Activated T-cell treated with anti-CD3 and anti-CD28 coated beads, Interleukin-2, amount 50 U/mL, for 72 hours (primary cell): ENCODE measurements at places on chromosomes 12 and 14. TPM values are rescaled to one million over a fixed set of nuclear protein-coding genes. Genes with fewer than 3 reads are reported as not detected.
A peak's percentile ranks its signal among the peaks of the same experiment; 100 is the strongest.

GRCh38 chr12:130183585-130184370 lies 21.5 kb downstream of the FZD10 start:
- no peak for DNase-seq
- H3K4me3 ChIP-seq = no peak overlapping the region
- H3K27me3 ChIP-seq = peaks cover 18% of the 10 kb centered on the region
- H3K36me3 ChIP-seq = no peaks in the 10 kb centered on the region
- no peak overlapping the region for H3K27ac ChIP-seq
- no peaks in the 10 kb centered on the region for H3K4me1 ChIP-seq

DNA sequence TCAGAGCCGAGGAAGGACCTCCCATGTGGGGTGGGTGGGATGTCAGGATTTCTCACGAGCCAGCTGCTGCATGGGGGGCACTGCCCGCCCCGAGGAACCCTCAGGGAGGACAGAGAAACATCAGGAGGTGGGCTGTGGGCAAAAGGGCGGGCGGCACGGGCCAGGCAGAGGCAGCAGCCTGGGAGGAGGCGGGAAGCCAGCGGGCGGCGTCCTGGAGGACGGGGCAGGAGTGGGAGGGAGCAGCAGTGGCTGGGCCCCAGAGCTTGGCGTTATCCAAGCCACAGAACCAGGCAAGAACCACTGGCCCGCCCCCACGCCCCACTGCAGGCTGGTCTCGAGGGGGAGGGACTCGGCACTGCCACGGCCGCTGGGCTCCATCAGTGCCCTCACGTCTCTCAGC lies 2.4 kb downstream of the C14orf180 start:
- H3K4me3 ChIP-seq = no peak overlapping the region
- no peaks in the 10 kb centered on the region for H3K4me1 ChIP-seq
- H3K36me3 ChIP-seq = no peaks in the 10 kb centered on the region

Gene SLC10A1
- total RNA-seq = not detected

- no peak for DNase-seq
- peak overlapping the region; percentile 83 for H3K4me3 ChIP-seq
- peak overlapping the region; percentile 94 for H3K27ac ChIP-seq
- no peaks in the 10 kb centered on the region for H3K27me3 ChIP-seq
Observed at GRCh38 chr14:61470261-61470960, 149.0 kb downstream of the PRKCH start.

DNA sequence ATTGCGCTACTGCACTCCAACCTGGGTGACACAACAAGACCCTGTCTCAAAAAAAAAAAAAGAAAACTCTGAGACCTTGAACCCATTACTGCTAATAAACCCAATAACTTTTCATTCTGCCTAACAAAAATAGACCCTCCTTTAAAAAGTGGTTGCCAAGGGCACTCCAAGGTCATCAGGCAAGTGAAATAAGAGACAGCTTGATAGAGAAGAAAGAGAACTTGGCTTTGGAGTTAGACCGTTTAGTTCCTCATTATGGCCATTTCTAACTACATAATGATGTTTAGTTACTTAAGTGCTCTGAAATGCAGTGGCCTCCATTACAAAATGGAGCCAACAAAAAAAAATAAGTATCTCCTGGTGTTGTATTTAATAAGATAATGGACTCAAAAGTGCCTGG lies 55.9 kb downstream of the PHLDA1 start:
- H3K4me3 ChIP-seq = no peak overlapping the region
- H3K36me3 ChIP-seq = peaks cover 26% of the 10 kb centered on the region
- no peaks in the 10 kb centered on the region for H3K27me3 ChIP-seq
- peak overlapping the region; percentile 24 for H3K27ac ChIP-seq
- no peak for DNase-seq

DNA sequence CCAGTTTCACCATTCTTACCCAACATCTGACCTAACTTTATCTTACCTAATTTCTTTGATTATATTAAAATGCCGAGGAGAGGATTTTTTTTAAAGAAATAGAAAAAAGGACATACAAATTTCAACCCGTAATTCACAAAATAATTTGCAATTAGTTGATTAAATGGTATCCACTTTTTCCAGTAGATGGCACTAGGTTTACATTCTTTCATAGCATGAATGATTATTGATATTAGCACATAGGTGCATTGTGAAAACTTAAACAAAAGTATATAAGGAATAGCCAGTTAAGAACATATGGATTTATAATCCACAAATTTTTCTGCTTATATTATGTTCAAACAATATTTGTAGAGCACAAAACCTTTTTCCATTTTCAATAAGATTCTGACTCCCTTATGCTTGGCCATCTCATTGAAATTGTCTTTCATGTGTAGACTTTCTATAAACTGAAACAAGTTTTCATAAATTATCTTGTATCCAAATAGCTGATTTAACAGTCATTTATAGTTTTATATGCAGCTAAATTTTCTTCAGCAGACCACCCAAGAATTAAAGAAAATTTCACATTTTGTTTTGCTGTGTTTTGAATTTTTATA lies 35.3 kb downstream of the MSRB3 start:
- no peaks in the 10 kb centered on the region for H3K4me1 ChIP-seq
- H3K27me3 ChIP-seq = peaks cover 12% of the 10 kb centered on the region
- H3K27ac ChIP-seq = no peak overlapping the region
- no peak overlapping the region for H3K4me3 ChIP-seq
- DNase-seq = no peak

GRCh38 chr12:55732288-55732687 lies 3.5 kb upstream of the CD63 start:
- no peaks in the 10 kb centered on the region for H3K36me3 ChIP-seq
- H3K27ac ChIP-seq = no peak overlapping the region
- H3K4me1 ChIP-seq = peaks cover 27% of the 10 kb centered on the region
- no peaks in the 10 kb centered on the region for H3K27me3 ChIP-seq
- no peak overlapping the region for H3K4me3 ChIP-seq
- DNase-seq = no peak

Gene PPFIA2
- total RNA-seq = not detected

DNA sequence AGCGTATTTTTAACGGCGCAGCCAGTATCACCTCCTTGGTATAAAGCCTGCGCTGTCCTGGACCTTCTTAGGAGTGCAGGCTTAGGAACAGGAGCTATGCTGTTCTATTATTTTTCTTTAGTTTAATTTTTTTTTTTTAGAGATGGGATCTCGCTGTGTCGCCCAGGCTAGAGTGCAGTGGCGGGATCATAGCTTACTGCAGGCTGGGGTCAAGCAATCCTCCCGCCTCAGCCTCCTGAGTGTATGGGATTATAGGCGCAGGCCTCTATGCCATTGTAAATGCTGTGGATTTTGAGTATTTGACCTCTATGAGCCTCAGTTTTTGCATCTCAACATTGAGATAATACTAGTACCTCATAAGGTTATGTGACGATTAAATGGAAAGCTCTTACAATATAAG lies 4.1 kb downstream of the OR10AD1 start:
- H3K27me3 ChIP-seq = peaks cover 11% of the 10 kb centered on the region
- H3K4me1 ChIP-seq = peaks cover 40% of the 10 kb centered on the region
- peak overlapping the region; percentile 92 for H3K27ac ChIP-seq
- H3K4me3 ChIP-seq = peak overlapping the region; percentile 95
- DNase-seq = no peak

GRCh38 chr12:44459569-44459968 lies 416.5 kb downstream of the NELL2 start:
- DNase-seq = no peak
- H3K4me1 ChIP-seq = no peaks in the 10 kb centered on the region
- no peak overlapping the region for H3K27ac ChIP-seq
- H3K27me3 ChIP-seq = peaks cover 5% of the 10 kb centered on the region
- H3K36me3 ChIP-seq = no peaks in the 10 kb centered on the region
- no peak overlapping the region for H3K4me3 ChIP-seq

DNA sequence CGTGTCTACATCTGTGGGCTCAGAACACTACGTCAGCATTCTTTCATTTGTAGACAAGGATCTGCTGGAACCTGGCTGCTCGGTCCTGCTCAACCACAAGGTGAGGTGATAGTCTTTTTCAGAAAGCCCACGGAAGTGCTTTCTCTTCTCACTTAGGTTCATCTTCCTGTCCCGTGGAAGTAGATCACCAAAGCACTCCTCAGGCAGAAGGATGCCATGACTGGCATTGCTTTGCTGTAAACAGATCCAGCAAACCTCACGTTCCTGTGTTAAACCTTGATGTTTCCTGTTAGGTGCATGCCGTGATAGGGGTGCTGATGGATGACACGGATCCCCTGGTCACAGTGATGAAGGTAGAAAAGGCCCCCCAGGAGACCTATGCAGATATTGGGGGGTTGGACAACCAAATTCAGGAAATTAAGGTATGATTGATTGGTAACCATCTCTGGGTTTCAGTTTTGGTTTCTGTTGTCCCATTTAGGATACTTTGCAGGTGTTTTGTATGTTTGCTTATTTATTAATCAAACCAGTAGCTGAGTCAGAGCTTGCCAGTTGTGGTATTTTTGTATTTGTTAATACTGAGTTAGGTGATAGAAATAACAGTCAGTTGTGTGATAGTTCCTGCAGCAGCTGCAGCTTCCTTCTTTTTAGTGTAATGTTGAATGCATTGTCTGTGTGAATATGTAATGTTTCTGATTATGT lies 7.5 kb downstream of the PSMC1 start:
- H3K4me3 ChIP-seq = no peak overlapping the region
- H3K27me3 ChIP-seq = no peaks in the 10 kb centered on the region
- H3K27ac ChIP-seq = peak overlapping the region; percentile 85
- no peak for DNase-seq
- H3K4me1 ChIP-seq = peaks cover 6% of the 10 kb centered on the region

DNA sequence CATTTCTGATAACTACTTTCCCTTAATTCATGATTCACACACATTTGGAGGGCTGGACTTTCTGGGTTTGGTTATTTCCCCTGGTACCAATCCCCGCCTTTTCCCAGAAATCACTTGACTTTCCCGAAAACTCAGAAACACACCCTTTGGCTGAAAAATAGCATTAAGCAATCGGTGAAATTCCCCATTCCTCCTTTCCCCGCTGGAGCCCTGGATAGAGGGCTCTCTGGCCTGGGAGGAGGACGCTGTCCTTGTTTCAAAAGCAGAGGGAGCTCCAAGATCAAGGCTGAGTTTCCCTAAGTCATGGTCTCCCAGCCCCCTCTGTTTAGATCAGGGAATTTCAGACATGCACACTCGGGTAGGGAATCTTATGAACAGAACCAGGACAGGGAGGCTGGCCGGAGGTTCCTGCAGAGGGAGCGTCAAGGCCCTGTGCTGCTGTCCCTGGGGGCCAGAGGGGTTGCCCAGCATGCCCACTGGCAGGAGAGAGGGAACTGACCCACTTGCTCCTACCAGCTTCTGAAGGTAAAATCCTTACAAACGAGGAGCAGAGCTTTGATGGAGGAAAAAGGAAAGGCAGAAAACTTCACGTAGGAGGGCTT lies at the start of gene C1S:
TSS of gene C1S (plus strand) at position 366 of the 602 bp plus-strand sequence. CDS start 1,195 bp downstream, outside the sequence.
- H3K36me3 ChIP-seq = no peaks in the 10 kb centered on the region
- H3K4me1 ChIP-seq = no peaks in the 10 kb centered on the region
- H3K27me3 ChIP-seq = peaks cover 11% of the 10 kb centered on the region
- H3K4me3 ChIP-seq = no peak within 1 kb of the TSS

DNA sequence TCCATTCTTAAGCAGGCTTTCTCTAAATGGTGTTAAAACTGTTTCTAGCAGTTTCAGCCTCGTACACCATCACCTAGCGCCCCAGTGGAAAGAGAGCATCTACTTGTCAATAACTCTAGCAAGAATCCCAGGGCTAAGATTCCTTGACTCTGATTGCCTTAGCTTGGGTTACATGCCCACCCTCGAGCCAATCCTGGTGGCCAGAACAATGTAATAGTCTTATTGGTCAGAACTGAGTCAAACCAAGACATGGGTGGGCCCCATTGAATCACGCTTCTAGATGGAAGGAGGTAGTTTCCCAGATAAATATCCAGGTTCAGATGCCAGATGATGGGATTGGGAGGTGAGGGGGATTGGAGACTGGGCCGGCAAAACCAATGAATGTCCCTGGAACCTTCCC lies 55.9 kb upstream of the MED13L start:
- no peak overlapping the region for H3K27ac ChIP-seq
- no peaks in the 10 kb centered on the region for H3K27me3 ChIP-seq
- no peaks in the 10 kb centered on the region for H3K36me3 ChIP-seq
- no peak overlapping the region for H3K4me3 ChIP-seq
- peaks cover 9% of the 10 kb centered on the region for H3K4me1 ChIP-seq
- DNase-seq = no peak

DNA sequence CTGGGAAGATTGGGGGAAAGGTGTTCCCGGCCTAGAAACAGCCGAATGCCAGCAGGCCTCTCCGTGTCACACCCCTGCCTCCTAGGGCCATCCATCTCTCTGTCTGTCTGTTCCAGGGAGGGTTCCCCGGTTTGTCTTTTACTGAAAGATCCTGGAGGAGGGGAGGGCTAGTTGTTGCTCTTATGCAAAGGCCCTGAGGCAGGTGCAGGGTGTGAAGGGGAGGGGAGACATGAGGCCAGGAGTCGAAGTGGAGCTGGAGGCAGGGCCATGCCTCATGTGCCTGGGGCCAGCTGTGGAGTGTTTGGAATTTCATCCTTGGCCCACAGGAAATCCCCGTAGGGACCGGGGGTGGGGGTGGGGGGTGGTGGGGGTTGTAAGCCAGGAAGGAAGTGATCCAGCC lies 8.7 kb upstream of the RCOR1 start:
- no peak overlapping the region for H3K4me3 ChIP-seq
- no peaks in the 10 kb centered on the region for H3K4me1 ChIP-seq
- no peaks in the 10 kb centered on the region for H3K27me3 ChIP-seq
- no peak overlapping the region for H3K27ac ChIP-seq

Gene STON2
- total RNA-seq = 0.12 TPM

- DNase-seq = peak; percentile 38
- H3K4me3 ChIP-seq = no peak overlapping the region
- no peaks in the 10 kb centered on the region for H3K4me1 ChIP-seq
- peaks cover 5% of the 10 kb centered on the region for H3K27me3 ChIP-seq
- no peak overlapping the region for H3K27ac ChIP-seq
Observed at GRCh38 chr14:78448164-78449094, 278.3 kb downstream of the NRXN3 start.

Gene ALKBH1
- 18.1 TPM for total RNA-seq

GRCh38 chr14:25909045-25909747 lies 688.6 kb downstream of the NOVA1 start:
- no peaks in the 10 kb centered on the region for H3K27me3 ChIP-seq
- no peaks in the 10 kb centered on the region for H3K4me1 ChIP-seq
- no peak for DNase-seq
- no peak overlapping the region for H3K4me3 ChIP-seq

Gene FOXM1
- 109 TPM for total RNA-seq

DNA sequence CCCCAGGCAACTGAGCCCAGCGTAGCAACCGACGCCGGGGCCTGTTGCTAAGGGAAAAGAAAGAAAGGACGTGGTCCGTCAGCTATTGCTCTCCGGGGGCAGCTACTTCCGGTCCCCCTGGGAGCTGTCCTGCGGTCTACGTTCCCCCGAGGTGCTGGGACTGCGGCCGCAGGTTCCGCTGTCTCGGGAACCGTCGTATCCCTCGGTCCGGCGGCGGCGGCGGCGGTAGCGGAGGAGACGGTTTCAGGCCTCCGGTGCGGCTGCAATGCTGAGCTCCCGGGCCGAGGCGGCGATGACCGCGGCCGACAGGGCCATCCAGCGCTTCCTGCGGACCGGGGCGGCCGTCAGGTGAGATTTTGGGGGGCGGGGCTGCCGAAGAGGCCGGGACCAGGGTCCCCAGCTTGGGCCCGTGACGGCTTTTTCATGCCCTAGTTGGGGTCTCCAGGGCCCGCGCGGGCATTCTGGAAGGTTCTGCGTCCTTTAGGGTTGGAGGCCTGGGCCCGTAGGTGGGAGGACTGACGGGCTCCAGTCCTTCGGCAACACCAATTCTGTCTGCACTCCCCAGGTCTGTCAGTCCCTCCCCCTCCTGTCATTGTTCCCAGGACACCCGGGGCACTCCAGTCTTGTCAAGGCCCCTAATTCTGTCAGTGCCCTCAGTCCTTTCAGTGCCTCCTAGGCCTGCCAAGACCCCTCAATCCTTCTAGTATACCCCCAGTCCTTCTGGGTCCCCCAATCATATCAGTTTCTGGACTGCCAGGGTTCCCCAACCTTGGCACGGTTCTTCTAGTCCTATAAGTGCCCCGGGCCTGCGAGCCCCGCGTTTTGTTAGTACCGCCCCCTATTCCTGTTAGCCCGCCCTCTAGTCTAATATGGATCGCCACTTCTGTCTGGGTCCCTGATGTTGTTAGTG lies at the start of gene USP30:
TSS of gene USP30 (plus strand) at position 163 of the 910 bp plus-strand sequence. CDS start at position 266, 103 bp downstream.
- DNase-seq = peak; percentile 84
- peak within 1 kb of the TSS; percentile 93 for H3K27ac ChIP-seq
- H3K4me1 ChIP-seq = peaks cover 18% of the 10 kb centered on the region

Gene DDHD1
- 73.5 TPM for total RNA-seq
